Neural progenitor cell (in vitro differentiated cells): ENCODE measurements at places on chromosomes 2 and 18.

DNA sequence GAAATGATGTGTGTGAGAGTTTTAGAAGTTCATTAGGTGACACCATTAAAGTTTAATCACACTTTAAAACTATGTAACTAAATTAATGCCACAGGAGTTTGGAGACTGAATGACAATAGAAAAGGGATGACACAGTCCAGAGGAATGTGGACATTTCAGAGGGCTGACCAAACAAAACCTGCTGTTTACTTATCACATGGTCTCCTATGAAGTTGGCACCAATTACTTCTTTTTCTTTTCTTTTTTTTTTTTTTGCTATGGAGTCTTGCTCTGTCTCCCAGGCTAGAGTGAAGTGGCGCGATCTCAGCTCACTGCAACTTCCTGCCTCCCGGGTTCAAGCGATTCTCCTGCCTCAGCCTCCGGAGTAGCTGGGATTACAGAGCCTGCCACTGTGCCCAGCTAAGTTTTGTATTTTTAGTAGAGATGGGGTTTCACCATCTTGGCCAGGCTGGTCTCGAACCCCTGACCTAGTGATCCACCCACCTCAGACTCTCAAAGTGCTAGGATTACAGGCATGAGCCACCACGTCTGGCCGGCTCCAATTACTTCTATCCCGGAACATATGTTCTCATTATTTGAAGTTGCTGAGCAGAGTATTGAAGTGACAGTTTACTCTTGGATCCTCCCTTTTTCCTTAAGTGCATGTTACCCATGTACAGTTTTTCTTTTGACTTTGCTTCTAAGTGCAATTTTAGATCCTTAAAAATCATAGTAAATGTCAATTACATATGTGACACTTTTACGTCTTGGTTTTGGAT is 4.3 kb downstream of the AGPS start:
- DNase-seq, result no peak

DNA sequence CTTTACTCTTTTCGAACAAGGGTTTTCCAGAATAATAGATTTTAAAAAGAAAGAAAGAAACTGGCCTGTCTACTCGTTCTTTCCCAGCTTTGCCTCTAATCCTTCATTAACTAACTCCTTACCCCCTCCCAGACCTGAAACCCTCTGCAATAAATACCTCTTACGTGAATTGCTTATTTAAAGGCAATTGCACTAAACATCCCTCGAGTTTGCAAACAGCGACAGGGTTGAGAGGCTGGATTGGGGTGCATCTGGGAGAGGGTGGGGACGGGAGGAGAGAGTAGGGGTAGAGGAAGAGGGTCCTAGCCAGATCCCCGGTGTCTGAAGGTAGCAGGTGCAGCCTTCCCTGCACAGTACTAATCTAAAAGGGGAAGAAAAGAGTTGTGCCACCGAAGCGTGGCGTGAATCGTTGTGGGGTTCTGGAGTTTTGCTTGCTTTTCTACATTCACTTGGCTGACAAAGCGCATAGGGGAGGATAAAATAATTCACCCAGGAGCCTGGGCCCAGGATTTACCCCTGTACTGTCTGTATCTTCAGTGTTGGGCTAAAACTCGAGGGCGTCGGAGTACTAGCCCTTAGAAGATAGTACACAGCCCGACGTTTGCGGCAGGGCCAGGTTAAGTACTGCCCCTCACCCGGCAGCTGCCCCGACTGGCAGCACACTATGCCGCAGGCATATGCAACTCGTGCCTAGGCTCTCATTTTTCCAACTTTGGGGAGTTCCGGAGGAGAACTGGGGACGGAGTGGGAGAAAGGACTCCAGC is 1.9 kb upstream of the NEUROD1 start:
- DNase-seq, result no peak

- peak; percentile 67 for DNase-seq
Measured at GRCh38 chr2:42171396-42171980, 2.3 kb downstream of the EML4 start.

DNA sequence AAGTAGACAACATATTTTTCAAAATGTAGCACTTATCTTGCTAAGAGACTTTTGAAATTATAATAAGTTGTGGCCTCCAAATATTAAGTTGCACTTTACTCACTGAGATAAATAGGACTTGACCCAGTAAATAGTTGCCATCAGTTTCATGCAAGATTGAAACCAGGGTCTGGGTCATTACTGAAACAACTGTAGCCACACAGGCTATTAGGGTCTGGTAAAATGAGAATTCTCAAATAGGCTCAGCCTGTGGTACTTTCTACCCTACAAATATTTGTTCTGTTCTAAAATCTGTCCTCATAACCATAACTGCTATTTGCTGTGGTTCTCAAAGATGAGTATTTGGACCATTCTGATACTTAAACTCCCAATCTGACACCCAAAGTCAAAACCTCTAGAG is 115.4 kb upstream of the STK17B start:
- no peak for DNase-seq

GRCh38 chr2:216555274-216555673 is 56.6 kb downstream of the RPL37A start:
- no peak for DNase-seq

DNA sequence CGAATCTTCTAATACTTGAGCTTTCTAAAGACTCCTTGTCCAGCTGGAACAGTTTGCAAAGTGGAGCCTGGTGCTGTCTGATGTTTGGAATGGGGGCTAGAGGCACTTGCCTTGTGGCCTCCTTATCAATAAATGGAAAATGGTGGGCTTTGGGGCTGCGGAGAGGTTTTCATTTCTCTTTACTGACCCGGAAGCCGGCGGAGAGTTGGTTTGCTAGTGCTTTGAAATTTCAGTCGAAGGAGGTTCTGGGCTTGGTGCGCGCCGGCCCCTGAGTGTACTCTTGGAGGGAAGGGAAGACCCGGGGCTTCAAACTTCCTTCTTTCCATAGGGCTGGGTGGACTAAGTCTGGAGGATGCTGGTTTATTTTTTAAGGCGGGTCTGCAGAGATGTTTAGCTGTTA is 714 bp downstream of the RPIA start:
- no peak for DNase-seq

GRCh38 chr2:60586081-60586480 is 32.6 kb upstream of the BCL11A start:
- no peak for DNase-seq

DNA sequence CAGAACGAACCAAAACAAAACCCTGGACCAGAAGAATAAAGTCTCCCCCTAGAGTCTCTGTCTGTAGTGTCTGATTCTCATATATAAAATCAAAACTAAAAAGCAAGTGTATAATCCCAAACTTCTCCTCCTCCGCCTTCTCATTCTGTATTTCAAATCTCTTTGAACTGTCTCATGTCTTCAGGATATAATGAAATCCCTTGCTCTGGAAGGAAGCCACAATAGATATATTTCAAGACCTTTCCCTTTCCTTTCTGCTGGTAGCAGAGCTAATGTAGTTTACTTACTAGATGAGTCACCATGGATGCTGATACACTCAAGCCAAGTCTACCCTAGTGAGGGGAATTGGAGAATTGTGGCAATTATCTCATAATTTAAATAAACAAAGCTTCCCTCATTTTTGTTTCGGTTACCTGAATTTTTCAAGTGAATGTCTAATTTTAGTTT is 33.5 kb upstream of the CCDC93 start:
- DNase-seq, result no peak

GRCh38 chr2:235979753-235980435 is 188.3 kb downstream of the GBX2 start:
- no peak for DNase-seq

DNA sequence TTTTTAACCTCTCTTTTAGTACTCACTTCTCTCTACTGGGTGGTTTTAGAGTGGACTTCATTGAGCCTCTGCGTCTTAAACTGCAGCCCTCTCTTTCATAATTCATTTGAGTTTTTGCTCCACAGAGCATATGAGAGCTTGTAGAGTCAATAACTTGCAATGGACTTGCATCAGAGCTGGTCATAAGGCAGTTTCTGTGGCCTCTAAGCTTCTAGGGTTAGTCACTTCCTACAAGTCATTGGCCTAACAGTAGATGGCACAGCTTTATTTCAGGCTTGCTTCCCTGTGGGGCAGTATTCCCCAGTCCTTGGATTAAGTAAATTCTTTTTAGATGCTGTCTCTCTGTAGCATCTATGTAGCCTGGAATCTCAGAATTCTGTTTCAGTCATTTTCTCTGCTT is 1435.7 kb downstream of the LRP1B start:
- DNase-seq, result peak; percentile 17

GRCh38 chr2:161415034-161415986 is 787 bp upstream of the TBR1 start:
- peak; percentile 36 for DNase-seq

DNA sequence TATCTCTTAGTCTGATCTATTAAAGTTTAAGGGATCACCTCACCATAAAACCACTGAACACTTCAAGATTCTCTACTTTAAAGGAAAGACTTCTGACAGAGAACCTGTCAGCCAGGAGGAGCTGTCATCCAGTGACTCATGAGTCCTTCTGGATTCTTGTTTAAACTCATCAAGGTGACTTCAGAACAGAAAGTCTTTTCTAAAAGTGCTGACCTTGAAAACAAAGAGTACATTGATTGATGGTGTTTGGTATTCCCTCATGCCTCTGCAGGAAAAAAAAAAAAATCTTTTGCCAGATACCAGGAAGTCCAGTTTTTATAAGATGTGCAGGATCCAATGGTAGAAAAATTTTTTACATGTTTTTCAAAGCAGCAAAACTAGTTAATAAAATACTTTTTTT is 12.3 kb downstream of the DSG2 start:
- DNase-seq, result no peak

GRCh38 chr2:205708231-205708631 is 25.9 kb downstream of the NRP2 start:
- no peak for DNase-seq

DNA sequence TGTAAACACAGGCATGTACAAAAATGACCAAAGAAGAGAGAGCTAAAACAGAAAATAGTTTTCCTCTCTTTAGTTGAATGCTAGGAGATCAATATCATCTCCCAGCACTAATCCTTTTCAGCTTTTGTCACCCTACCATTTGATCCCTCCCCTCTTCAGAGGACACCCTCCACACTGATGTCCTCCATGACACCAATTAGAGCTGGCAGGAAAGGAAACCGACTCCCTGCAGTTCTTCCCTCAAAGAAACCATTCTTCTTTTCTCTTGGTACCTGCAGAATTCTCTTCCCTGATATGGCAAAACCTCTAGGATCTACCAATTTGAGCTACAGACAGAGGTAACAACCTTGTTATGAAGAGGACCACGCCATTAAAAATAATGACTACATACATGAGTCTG is 5.3 kb downstream of the EPB41L3 start:
- DNase-seq, result peak; percentile 48

DNA sequence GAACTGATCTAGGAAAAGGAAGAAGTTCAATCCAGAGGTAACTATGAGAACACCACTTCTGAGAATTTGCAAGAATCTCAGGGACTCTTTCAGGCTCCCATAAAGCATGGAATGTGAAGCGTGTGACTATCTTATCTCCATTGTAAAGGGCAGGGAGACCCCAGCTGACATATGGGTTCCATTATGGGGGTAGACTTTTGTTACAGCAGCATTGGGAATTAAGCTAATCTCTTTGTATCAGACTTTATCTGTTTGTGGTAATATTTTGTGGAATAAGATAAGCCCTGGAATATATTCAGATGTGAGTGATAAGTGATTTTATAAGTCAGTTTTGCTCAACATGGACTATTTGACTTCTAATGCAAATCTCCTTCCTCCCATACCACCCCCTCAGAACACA is 468.3 kb downstream of the MEIS1 start:
- DNase-seq, result no peak

DNA sequence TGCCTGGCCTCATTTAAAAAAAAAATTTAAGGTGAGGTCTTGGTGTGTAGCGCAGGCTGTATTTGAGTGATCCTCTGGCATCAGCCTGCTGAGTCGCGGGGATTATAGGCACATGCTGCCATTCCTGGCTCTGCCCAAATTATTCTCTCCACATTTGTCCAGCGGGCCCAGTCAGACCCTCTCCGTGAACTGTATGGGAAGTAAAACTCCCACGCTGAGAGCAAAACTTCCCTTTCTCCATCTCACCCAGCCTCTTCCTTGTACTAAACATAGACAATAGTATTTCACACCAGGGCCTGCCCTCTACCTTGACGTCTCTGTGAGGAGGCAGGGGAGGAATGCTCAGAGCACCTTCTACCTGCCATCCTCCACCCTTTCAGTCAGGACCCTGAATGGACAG is 37.0 kb downstream of the EIF4E2 start:
- no peak for DNase-seq

DNA sequence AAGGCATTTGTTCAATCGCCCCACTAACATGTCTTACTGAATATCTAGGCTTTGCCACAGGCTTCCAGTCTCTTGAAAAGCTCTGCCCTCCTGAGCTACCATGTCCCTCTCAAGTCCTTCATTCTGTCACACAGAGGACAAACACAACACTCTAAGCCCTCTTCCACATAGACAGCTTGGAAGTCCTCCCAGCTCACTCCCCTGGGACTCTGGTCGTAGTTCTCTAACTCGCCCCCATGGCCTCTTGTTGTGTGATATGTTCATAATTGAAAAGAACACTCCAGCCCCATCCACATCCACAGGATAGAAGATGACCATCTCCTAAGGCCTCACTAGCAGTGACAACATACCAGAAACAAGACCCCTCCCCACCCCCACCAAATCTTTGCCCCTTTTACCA is 37.9 kb downstream of the BUB1 start:
- no peak for DNase-seq

GRCh38 chr2:132550946-132551345 is 119.1 kb downstream of the LYPD1 start:
- no peak for DNase-seq
